Mesothelial cell of epicardium (in vitro differentiated cells): ENCODE measurements at places on chromosomes 3 and 15. TPM values are rescaled to one million over a fixed set of nuclear protein-coding genes. Genes with fewer than 3 reads are reported as not detected.

CHST2 gene
- 11.8 to 13.4 TPM (median 12.6 TPM) in 3 replicates for total RNA-seq

CGGBP1 gene
- 73.9 to 83.5 TPM (median 76.5 TPM) in 3 replicates for total RNA-seq

PPP1R14D gene
- 0.63 to 1.7 TPM (median 1.2 TPM) in 3 replicates for total RNA-seq

GRCh38 chr3:101154401-101154800 lies 161.2 kb upstream of the ABI3BP start:
- H3K4me3 ChIP-seq = no peak overlapping the region
- no peak for DNase-seq
- peaks cover 16% of the 10 kb centered on the region for H3K27me3 ChIP-seq
- no peaks in the 10 kb centered on the region for H3K36me3 ChIP-seq
- H3K4me1 ChIP-seq = no peaks in the 10 kb centered on the region

GRCh38 chr15:38895326-38896255 lies 331.0 kb upstream of the RASGRP1 start:
- no peaks in the 10 kb centered on the region for H3K36me3 ChIP-seq
- H3K27me3 ChIP-seq = no peaks in the 10 kb centered on the region

DNA sequence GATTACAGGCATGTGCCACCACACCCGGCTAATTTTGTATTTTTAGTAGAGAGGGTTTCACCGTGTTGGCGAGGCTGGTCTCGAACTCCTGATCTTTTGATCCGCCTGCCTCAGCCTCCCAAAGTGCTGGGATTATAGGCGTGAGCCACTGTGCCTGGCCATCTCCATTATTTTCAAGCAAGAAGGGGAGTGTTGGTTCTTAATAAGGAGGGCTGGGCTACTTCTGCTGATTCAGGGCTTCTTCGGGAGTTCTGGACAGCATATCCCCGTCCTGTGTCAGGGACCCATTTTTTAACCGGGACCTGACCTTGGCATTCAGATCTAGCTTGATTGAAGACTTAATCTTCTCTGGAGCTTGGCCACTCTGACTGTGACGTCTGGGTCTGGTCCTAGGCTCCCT lies 74.1 kb upstream of the SYN2 start:
- H3K36me3 ChIP-seq = no peaks in the 10 kb centered on the region
- H3K27ac ChIP-seq = no peak overlapping the region
- H3K4me3 ChIP-seq = no peak overlapping the region
- H3K4me1 ChIP-seq = no peaks in the 10 kb centered on the region
